ENCODE measurements at places on chromosomes 12 and 14.

DNA sequence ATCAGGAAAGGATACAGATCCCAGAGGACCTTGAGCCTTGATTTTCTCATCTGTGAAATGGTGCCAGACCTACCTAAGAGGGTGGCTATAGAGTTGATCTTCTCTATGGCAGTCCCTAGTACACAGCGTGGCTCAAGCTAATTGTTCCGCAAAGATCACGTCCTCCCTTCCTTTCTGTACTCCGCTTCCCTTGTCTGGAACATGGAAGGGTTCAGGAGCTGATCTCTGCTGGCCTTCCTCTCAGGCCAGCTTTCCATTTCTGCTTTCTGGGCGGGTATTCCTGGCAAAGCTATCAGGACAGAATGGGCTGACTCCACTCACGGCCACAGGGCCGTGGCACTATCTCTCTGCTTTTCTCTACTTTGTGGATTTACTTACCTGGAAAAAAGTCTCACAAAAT, 6.5 kb downstream of the CAMKK2 start:
- DNase-seq = no peak

DNA sequence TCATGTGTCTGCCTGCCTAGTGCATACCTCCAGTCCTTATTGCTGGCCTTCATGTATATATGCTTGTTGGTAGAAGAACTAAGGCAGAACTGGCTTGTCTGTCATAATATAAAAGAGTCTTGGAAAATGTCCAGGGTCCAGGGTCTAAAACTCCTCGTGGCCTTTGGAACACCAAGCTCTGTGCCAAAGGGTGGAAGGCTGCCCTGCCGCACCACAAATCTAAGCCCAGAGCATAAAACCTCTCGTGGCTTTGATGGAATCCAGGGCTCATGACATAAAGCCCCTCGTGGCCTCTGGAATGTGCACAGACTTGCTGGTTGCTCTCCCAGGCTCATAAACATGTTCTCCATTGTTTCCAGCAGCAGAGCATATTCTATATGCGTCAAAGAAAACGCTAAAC, 107.9 kb downstream of the BBS10 start:
- no peak for DNase-seq

- DNase-seq = peak; percentile 95
These were observed at the start of gene PSMA3 for GRCh38 chr14:58244556-58245387. PSMA3 (plus strand) TSS chr14:58244843; CDS start chr14:58244921, 78 bp downstream.

DNA sequence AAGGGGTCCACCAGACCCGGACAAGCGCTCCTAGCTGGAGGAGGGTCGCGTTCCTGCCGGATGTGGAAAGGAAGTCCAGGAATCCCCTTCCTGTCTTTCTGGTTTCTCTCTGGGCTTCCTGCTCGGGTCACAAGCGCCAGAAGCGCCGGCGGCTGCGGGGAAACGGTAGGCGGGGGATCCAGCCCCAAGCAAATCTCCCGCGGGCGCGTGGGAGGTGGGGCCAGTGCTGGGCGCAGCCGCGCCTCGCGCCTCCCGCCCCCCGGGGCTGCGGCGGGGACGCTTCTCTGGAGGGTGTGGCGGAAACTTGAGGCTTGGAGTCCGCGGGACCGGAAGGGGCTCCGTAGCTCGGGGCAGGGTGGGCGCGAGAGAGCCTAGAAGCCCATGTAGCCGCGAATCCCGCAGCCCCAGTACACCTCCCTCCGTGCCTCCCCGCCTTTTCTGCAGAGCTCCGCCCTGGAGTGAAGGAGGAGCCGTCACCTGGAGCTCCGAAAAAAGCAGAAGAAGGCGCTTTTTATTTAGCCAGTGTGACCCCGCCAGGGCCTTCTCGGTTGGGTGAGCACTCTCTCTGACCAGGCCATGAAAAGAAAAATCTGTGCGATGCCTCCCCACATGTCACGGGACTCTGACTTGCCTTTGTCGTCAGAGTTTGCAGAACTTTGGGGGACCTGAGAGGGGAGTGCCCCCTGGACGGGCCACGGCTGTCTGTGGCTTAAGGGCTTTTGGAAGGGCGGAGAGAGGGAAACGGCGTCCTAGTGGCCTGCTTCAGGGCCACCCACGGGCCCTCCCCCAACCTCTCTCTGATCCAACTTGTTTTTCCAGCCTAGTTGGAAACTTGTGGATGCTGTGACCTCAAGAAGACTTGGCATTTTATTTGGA, 21.4 kb upstream of the CLEC2D start:
- DNase-seq = peak; percentile 79

GRCh38 chr14:103932791-103933490, 4.7 kb downstream of the TDRD9 start:
- DNase-seq = no peak

DNA sequence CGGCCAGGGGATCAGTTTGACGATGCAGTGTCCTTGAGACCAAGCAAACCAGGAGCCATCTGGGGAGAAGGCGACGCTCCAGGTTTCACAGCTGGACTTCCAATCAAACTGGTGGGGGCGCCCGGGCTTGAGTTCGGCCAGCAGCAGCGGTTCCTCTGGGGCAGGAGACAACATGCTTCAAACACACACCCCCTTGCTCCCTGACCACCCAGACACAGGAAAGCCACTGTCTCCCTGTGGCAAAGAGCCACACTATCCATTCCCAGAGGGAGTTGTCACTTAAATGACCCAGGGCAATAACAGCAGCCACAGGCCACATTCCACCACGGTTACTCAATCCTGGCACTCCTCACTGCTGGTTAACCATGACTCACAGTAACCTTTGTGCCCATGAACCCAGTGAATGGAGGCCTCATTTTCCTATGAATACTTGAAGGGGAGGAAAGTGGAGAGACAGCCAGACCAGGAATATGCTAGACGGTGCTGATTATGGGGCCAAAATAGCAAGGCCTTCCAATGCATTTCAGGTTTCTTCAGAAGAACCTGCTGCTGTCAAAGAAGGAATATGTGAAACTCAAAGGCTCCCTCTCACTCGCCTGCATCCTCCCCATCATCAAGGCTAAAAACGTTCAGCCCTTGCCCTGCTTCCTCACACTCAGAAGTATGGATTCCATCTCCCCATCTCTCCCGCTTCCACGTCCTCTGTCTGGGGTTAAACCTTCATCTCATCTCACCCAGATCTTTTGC, 8.5 kb downstream of the WSB2 start:
- no peak for DNase-seq

DNA sequence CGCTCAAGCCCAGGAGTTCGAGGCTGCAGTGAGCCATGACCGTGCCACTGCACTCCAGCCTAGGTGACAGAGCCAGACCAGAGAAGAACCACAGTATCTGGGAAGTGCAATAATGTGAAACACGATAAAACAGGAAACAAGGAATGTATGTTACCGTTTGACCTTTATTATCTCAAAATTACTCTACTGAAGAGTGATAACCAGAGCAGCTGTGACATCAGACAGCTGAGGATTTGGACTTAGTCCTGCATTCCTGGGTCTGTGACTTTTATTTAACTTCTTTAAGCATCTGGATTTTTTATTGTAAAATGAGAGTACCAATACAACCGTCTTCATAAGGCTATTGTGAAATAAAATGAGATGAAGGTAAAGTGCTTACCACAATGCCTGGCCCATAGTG, 205.7 kb downstream of the EGLN3 start:
- no peak for DNase-seq

DNA sequence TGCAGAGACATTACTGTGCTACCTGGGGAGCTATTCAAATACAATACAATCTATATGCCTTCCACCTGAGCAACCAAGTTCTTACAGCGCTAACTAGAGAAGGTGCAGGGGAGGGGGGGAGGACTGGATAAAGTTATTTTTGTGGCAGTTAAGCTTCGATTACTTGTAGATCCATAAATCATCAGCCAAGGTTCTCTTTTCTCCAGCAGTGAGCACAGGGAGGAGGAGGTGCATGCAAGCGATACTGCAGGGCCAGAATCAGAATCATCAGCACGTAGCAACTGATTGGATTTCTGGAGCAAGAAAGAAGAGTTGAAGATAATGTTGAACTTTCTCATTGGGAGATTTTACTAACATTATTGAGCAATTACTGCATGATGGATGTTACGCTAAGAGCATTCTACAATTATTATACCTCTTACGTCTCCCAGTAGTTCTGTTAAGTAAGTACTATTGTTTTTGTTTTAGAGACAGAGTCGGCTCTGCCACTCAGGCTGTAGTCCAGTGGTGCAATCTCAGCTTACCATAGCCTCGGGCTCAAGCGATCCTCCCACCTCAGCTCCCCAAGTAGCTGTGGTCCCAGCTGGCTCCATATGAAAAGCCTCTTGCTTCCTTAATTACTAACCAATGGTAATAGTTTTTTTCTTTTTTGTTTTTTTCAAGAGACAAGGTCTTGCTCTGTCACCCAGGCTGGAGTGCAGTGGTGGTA, 74.6 kb upstream of the EEA1 start:
- DNase-seq = no peak

GRCh38 chr12:128930606-128931005, 77.3 kb downstream of the GLT1D1 start:
- no peak for DNase-seq

- no peak for DNase-seq
These were observed 39.9 kb downstream of the NINJ2 start for GRCh38 chr12:623172-623864.

GRCh38 chr14:52547027-52547426, 5.3 kb downstream of the TXNDC16 start:
- no peak for DNase-seq

DNA sequence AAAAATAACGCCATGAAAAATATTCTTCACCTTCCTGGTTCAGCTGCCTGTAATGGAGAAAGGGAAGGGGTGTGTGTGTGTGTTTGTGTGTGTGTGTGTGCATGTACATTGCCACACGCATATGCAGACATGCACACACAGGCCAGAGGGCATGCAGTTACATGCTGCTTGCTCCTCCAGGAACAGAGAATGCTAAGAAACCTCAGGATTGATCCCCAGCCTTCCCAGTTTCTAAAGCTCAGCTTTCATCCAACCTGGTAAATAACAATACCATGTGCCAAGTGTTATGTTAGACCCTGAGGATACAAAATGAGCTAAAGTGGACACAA, 241.7 kb downstream of the SPTSSA start:
- no peak for DNase-seq

DNA sequence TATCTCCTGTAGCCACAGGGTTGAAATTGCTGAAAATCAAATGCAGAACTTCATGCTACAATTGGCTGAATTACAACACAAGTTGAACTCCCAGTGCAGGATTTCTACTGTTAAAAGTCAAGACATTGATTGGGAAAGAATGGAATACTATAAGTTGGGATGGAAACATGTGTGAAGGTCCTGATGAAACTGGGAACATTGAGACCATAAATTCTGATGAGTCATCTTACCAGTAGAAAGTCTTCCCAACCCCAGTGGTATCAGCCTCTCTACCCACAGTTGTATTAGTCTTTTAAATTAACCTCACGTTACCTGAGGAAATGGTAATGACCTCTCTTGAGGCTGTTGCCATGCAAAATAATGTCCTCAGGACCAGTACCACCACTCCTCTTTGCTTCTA, 27.4 kb upstream of the DYRK2 start:
- no peak for DNase-seq

DNA sequence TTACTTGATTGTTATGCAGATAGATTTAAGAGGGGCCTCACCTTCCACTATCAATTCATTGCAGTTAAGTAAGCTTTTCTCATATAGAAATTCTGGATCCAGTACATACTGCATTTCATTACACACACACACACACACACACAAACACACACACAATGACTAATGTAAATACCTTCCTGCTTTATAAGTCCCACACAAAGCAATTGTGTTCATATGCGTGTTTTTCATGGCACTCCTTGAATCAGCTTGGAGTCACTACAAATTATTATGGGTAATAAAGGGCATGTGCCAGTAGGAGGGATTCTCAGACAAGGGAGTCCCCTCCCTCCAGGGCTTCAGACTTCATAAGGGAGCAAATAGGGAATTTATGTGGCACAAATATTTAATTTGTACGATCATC, 4.5 kb downstream of the MIPOL1 start:
- DNase-seq = no peak

DNA sequence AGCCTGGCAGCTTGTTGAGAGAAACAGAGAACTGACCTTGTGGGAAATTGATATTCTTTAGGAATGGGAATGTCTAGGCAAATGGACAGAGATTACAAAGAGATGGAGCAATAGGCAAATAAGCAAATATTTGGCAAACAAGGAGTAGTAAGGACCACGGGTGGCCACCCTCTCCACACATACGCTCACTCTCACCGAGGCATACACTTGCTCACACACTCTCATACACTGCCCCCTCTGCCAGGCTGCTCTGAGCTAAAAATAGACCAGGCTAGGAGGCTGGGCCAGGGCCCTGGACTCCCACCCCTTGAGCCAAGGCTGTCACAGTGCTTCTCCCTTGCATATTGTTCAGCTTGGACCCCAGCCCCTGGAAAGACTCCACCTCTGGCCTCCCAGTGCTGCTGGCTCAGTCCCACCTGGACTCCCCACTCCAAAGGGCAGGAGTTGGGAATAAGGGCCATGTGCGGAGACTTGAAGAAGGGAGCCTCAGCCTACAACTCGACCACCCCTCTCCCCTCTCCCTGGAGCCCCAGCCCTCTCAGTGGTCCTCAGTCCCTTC, 1.1 kb downstream of the PPP1R1A start:
- no peak for DNase-seq

DNA sequence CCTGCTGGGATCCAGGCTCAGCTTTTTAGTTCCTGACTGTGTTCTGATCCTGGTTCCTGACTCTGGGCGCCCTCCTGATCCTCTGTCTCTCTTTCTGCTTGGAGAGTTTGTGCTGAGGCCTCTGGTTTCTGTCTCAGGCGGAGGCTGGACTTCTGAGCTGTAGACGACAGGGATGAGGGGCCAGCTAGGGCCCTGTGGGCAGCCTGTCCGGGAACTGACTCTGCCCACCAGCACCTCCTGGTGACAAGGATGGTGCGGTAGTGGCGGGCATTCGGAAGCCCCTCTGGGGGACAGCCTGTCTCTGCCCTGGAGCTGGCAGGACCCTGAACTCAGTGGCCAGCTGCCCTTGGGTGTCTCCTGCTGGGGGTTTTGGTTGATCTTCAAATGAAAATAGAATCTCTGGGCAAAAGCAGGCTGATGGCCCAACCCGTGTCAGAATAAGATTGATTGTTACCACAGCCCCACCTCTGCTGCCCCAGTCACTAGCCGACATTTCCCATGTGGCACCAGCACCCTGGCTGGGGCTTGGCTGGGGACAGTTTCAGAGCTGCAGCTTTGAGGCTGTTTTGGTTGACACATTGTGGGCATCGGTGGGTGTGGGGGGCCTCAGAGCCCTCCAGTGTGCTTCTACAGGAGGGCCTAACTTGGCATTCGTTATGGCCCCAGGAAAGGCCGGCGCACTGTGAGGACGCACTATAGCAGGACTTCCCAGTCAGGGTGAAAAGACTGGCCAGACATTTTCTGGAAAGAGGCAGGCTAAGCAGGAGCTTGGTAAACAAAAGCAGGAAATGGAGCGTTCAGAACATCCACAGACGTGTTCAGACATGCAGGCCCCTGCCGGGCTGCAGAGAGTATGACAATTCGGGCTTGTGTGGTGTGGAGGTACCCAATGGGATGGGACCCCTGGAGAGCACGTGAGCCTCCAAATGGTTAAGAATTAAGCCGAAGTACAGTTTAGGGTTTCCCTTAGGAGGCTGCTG, 16.2 kb downstream of the KRT80 start:
- no peak for DNase-seq

DNA sequence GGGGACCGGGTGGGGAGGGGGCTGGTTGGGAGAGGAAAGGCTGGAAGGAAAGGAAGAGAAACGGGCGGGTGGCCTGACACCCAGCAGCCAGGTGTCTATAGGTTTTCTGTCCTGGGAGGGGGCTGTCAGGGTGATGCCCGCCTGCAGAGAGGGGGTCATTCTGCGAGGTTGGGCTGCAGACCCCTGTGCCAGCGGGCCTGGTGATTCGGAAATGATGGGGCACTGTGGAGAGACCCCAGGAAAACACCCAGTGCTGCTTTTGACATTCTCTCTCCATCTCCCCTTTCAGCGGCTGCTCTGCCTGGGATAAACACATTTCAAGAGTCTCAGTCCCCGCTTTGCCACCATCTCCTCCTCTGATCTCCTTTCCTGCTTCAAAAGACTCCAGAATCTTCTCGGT, 168.5 kb upstream of the RTL1 start:
- peak; percentile 6 for DNase-seq

All from progenitor cell of endocrine pancreas (in vitro differentiated cells).